ENCODE measurements at places on chromosomes 2 and 18.

DNA sequence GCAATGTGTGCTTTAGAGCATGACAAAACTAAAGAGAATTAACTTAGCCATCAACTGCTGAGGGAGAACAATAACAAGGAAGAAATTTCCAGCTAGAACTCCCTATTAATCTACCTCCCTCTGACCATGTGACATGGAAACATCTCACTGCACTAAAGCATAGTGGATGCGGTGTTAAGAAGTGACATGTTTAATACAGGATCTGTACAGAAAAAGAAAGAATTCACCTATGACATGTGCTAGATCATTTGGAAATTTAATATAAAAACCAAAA, 202.3 kb upstream of the KLHL14 start:
- no peak for DNase-seq

DNA sequence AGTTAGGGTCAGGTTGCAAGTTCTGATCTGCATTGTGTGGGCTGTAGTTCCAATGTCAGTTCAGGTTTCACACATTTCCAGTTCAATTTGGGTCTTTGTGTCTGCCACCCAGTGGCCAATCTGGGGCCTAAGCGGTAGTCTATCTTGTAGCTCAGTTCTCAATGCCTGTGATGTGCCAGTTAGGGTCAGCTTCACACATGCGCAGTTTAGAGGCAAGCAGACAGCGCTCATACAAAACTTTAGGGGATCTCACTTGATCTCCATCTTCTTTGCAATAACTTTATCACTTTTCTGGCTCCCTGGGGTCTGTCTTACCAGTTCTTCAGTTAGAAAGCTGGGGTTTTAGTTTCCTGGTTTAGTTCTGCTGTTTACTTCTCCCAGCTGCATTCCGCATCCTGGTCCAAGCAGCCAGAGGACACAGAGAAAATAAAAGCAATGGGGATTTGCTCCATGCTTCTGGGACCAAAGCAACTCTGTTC, 11.0 kb upstream of the ZNF24 start:
- peak; percentile 35 for DNase-seq

- DNase-seq = no peak
These were observed 3.0 kb downstream of the GIGYF2 start for GRCh38 chr2:232700154-232700553.

DNA sequence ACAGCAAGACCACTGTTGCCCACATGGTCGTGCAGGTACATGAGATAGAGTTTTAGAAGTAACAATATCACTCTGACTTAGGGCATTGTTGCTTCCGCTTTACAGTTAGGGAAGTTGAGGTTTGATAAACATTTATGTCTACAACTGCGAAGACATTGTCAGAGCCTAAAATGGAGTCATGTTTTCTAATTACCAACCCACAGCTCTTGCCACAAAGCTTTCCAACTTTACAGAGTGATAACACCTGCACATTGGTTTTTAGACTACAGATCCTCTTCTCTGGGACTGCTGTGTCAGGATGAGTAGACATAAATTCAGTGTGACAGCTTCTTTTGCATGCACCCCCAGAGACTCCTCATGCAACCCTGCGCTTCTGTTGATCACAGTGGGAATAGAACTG, 119.0 kb downstream of the FEZ2 start:
- no peak for DNase-seq

DNA sequence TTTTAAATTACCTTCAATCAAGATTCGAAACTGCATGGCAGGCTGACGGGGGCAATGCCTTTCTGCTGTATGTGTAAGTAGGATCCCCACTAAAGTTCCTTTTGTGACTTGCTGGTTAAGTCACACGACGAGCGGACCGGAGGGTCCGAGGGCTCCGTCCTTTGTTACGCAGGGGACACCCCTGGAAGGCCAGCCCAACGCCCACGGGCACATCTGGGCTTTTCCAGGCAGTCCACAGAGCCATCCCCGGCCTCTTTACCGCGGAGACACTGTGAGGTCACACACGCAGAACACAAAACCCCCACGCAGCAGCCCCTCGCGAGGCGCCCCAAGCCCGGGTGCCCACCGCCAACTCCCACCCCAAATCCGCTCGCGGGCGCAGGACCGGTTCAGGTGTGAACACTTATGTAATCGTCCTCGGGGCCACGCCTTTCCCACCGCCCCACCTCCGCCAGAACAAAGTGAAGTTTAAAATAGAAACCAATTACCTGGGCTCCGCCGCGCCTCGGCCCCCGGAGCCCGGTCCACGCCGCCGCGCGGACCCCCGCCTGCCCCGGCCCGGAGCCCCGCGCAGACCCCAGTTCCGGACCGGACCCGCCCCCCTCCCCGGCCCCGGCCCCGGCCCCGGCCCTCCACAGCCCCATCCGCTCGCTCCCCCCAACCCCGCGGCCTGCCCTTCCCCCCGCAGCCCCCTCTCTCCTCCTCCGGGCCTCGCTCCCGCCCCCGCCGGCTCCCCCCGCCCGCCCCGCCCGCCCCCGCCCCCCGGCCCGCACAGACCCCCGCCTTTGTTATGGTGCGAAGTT, 4.2 kb downstream of the ZNF516 start:
- DNase-seq = no peak

- no peak for DNase-seq
These were observed 469.9 kb downstream of the SOCS6 start for GRCh38 chr18:70758780-70759179.

GRCh38 chr2:18910843-18911242, 321.5 kb upstream of the NT5C1B start:
- DNase-seq = no peak

- no peak for DNase-seq
These were observed 76.9 kb downstream of the AOX1 start for GRCh38 chr2:200662727-200663126.
